Effector memory CD4-positive, alpha-beta T cell (primary cell): ENCODE measurements at places on chromosomes 13 and 19.

GRCh38 chr13:72839831-72840426 lies 58.0 kb downstream of the PIBF1 start:
- peak; percentile 9 for DNase-seq

- no peak for DNase-seq
These were observed at the start of gene SIGLEC9 for GRCh38 chr19:51124729-51125128. Gene SIGLEC9, plus strand, starts transcription at chr19:51124906. Its CDS starts 69 bp downstream, at chr19:51124975.

DNA sequence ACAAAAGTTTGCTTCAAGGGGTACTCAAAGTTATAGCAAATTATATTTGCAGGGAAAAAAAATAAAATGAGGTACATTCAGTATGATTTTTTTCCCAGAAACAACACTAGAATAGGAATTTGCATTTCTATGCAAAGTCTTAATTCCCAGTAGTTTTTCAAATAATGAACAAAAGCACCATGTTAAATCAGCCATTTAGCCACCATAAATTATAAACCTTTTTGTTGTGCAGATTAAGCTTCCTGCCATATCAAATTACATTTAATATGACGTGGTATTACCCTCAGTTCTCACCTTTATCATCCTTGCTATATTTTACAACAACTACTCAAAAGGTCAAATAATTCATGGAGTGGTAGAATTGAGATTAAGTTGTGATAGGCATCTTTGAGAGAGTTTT lies 136.6 kb upstream of the FRY start:
- no peak for DNase-seq

GRCh38 chr13:27018882-27019281 lies 152.7 kb downstream of the USP12 start:
- DNase-seq, result no peak

DNA sequence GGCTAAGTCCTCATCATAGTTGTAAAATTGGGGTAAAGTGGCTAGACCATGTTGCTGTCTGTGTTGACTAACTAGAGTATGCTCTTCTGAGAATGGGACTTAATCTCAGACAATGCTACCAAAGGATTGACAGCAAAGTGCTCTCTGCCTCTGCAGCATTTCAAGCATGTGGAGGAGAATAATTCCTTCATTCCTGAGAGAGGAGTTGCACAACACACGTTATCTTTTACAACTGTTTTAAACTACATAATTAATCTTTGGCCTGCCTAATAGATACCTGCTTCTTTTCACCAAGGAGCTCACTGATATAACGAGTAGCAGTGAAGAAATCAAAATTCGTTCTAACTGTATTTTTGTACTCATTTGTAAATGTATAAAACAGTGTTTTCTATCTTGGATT lies 2172.2 kb downstream of the PCDH9 start:
- no peak for DNase-seq

GRCh38 chr19:46660551-46661019 lies 397 bp downstream of the DACT3 start:
- DNase-seq, result no peak

DNA sequence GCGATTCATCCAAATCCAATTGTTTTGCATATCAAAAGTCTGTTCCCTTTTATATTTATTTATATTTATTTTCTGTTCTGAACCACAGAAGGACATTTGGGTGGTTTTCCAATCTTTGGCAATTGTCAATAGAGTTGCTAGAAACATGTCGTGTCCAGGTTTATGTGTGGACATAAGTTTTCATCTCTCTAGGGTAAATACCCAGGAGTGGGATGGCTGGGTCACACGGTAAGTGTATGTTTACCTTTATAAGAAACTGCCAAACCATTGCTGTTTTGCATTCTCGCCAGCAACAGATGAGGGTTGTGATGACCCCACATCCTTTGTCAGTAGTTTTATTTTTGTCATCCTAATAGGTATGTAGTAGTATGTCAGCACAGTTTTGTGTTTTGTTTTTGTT lies 12.5 kb downstream of the AP1M1 start:
- DNase-seq, result no peak

GRCh38 chr13:79973533-79973963 lies 367.4 kb downstream of the SPRY2 start:
- DNase-seq, result no peak

GRCh38 chr13:83450591-83450990 lies 431.7 kb downstream of the SLITRK1 start:
- no peak for DNase-seq

DNA sequence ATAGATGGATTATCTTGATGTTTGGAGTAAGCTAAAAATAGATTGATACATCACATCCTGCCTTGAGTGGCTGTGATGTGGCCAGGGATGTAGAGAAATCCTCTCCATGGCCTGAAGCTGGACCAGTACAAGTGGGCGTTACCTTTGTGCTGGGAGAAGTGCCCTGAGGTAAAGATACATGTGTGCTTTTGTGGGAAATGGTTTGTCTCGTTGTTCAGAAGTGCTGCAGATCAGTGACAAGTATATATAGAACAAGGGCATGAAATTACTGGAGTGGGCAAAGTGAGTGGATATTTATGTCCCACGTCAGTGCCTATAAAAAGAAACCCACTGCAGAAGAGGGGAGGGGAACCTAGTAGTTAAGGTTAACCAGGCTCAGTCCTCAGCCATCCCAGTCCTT lies 12.2 kb upstream of the ZNF304 start:
- no peak for DNase-seq

- no peak for DNase-seq
These were observed 141.6 kb upstream of the RFC3 start for GRCh38 chr13:33676045-33676989.

DNA sequence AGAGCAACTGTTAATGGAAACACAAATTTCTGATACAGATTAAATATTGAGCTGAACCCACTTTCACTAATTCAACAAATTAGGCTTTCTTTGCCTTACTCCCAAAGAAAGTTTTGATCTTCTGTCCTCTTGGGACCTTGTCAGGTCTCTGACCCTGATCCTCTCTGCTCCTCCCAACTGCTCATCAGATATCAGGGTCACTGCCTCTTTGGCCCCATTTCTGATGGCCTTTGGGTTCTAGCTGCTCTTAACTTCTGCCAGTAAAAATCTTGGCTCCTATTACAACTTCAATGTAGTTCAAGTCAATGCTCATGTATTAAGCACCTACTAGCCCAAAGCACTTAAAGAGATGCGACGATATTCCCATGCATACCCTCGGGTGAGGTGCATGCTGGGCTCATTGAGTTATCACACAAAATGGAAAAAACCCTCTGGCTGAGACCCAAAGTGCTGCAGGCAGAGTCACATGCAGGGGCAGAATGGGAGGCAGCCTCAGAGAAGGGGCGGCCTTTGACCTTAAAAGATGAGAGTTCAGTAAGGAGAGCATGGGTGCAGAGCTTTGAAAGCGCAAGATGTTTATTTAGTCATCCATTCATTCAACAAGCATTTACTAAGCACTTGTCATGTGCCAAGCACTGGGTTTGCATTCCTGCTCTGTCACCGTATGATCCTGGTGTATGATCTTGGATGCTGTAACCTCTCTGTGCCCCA lies 183.4 kb downstream of the USP12 start:
- no peak for DNase-seq

GRCh38 chr19:44657211-44657921 lies 13.7 kb downstream of the PVR start:
- DNase-seq, result peak; percentile 9

DNA sequence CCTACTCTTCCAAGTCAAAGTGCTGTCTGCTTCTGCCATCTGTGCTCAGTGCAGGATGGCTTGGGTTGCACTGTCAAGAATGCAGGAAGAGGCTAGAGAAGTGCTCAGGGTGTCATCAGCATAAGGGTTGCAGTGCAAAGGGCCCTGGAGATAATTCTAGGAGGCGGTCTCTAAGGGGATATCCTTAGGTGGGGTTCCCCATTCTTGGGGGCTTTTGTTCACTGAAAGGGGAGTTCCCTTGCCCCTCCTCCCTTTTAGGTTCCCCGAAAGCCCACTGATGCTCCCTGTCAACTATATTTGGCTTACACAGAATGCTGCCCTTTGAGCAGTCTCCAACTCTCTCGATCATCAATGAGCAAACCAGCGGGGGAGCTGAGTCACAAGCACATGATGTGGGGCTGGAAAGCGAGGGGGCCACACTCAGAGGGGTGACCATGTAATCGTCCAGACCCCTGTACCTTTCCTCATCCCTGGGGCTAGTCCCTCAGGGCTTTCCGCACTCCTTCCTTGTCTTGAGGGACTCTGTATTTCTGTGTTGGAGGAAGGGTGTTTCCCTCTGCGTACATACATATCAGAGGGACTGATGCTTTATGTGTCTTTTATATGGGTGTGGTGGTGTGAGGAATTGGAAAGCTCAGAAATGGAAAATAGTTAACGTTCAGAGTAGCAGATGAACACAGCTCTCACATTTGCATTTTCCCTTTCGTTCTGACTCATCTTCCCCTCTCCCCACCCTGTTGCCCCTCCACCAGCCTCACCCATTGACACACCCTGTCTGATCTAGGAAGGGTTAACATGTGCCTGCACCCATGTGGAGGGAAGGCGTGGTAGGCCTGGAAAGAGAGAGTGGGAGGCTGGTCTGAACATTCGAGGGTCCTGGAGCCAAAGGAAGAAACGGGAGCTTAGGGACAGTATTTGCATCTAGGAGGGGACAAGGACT lies 6.7 kb downstream of the ZBTB32 start:
- DNase-seq, result no peak

DNA sequence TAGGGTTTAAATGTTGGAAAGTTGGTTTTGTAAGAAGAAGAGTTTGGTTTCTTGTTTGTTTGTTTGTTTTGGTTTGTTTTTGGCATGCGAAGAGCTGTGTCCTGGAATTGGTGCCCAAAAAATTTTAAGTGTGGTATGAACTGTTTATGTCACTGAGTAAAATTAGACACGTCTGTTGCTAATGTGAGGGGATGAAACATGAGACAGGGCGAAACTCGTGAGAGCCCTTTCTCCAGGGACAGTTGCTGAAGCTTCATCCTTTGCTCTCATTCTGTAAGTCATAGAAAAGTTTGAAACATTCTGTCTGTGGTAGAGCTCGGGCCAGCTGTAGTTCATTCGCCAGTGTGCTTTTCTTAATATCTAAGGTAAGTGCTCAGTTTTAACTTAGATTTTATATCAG lies at the start of gene SGCG:
Gene SGCG, plus strand, starts transcription at position 269 of the 400 bp plus-strand sequence. CDS start 22,716 bp downstream, outside the sequence.
- no peak for DNase-seq

DNA sequence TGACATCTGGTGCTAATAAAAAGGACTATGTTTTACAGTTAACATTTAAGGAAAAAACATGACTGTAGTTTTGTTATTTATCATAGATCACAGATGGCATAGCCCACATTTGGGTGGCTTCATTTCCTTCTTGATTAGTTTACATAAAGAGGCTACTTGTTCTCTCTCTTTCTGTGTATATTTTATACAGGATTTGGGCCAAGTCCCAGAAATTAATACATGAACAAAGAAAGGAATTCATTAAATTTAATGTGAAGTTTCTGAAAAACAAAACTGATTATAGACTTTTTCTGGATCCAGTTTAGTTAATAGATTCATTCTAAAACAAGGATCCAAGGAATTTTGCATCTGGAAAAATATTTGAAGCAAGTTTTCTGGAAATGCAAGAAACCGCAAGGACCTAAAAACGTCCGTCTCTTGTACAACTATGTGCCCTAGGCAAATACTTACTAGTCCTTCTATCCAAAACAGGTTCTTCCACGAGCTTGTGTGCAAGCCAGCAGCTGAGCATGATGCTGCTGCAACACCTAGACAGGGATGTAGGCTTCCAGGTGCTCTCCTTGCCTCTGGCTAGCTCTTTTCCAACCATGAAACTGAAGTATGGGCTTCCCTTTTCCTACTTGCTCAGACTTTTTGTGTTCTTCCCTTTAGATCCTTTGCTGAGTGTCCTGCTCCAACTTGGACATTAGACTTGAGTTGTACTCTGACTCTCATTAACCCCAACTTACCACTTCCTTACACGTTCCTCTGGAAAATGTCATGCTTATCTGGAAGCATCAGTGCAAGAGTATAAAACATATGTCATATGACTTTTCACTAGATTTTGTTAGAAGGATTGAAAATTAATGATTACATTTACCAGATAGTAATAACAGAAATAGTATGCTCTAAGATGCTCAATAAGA lies 161.5 kb upstream of the STARD13 start:
- no peak for DNase-seq

GRCh38 chr13:108834193-108834592 lies 204.8 kb downstream of the MYO16 start:
- no peak for DNase-seq

GRCh38 chr19:14410091-14411051 lies 8.8 kb downstream of the DDX39A start:
- no peak for DNase-seq

- no peak for DNase-seq
These were observed 453 bp downstream of the ZNF256 start for GRCh38 chr19:57947088-57947418.

DNA sequence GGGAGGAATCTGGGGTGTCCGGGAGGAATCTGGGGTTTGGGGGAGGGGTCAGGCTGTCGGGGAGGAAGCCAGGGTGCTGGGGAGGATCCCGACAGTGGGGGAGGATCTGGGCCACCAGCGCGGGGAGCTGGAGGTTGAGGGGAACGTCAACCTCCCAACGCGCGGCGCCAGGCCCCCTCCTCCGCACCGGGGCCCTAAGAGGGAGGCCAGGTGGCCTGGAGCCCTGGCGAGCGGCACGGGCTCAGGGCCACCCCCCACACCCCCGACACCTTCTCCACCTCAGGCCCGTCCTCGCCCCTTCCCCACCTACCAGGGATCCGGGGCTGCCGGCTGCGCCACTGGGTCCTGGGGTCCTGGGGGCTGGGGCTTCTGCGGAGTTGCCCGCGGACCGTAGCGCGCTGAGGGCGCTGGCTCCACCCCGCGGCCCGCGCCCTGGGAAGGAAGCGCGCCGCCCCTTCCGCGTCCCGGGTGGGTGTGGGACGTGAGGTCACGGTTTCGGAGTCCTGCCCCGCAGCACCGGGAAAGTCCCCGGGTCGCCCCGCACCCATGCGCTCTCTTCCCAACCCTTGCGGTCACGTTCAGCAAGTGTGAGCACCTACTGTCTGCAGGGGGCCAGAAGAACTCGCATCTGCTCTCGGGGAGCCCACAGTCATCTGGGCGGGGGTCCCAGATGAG lies at the start of gene TICAM1:
Gene TICAM1, minus strand, starts transcription at position 409 of the 675 bp plus-strand sequence. CDS start 13,335 bp downstream, outside the sequence.
- peak; percentile 81 for DNase-seq

GRCh38 chr19:7500811-7501450 lies 12.1 kb upstream of the PEX11G start:
- DNase-seq, result no peak

GRCh38 chr19:24140591-24140990 lies 53.6 kb downstream of the ZNF254 start:
- no peak for DNase-seq

DNA sequence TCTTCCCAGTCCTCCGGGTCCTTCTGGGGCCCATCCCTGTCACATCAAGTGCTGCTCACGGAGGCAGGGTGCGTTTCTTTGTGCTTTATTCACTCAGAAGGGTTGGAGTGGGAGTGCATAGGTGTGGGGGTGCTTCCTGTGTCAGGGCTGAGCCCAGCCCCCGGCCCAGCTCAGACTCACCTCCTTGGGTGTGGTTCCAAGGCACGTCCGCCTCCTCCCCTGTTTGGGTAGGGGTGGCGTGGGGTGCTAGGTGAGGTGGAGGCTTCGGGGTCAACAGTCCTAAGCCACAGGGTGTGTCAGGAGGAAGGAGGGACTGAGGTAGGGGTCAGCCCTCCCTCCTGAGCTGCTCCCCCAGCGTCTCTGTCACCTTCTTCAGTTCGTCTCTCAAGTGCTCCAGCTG lies 3.1 kb downstream of the CCER2 start:
- no peak for DNase-seq
